ENCODE measurements at places on chromosomes 2 and 18.

DNA sequence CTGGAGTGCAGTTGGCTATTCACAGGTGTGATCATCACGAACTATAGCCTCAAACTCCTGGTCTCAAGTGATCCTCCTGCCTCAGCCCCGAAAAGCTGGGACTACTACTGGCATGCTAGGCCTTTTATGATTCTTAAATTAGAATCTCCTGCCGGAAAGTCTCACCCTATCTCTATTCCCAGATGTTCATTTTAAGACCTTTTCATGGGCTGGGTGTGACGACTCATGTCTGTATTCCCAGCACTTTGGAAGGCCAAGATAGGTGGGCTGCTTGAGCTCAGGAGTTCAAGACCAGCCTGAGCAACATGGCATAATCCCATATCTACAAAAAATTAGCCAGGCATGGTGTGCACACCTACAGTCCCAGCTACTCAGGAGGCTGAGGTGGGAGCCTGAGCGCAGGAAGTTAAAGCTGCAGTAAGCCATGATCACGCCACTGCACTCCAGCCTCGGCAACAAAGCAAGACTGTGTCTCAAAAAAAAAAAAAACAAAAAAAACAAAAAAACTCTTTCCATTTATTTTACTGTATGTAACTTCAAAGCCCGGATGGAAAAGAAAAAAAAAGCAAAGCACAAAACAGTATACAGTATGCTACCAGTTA is 8.1 kb downstream of the PPP4R3B start:
- no peak for DNase-seq

DNA sequence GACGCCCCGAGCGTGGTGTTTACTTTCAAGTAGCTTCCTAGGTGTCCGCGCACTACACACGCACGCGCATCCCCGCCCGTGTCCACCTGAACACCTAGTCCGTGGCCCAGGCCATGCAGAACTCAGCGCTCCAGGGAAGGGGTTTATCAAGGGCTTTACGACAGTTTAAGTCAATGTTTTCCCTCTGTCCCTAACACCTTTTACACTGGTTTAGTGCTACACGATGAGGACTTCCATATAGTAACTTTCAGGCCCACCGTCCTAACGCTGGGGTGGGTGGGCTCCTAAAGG is 1.4 kb upstream of the BCL2 start:
- peak; percentile 36 for DNase-seq

DNA sequence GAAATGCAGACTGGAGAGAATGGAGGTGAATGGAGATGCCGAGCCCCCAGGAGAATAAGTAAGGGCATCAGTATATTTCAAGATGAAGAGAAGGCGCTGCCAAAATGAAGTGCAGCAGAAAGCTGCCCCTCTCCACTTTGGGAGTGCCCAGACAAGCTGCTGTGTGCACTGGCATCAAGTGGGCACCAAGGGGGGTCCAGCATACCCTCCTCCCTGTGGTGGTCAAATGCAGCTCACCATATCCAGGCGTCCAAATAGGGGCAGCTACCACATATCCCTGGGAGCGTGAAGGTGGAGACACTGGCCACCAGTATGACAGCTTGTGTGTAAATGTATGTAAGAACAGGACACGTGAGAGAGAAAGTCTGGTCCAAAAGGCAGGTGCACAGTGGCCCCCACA is 236.6 kb downstream of the KLHL29 start:
- no peak for DNase-seq

- DNase-seq, result no peak
These were observed 87.5 kb downstream of the TFCP2L1 start for GRCh38 chr2:121197369-121198091.

- peak; percentile 14 for DNase-seq
These were observed 2.9 kb upstream of the EPAS1 start for GRCh38 chr2:46294176-46294836.

DNA sequence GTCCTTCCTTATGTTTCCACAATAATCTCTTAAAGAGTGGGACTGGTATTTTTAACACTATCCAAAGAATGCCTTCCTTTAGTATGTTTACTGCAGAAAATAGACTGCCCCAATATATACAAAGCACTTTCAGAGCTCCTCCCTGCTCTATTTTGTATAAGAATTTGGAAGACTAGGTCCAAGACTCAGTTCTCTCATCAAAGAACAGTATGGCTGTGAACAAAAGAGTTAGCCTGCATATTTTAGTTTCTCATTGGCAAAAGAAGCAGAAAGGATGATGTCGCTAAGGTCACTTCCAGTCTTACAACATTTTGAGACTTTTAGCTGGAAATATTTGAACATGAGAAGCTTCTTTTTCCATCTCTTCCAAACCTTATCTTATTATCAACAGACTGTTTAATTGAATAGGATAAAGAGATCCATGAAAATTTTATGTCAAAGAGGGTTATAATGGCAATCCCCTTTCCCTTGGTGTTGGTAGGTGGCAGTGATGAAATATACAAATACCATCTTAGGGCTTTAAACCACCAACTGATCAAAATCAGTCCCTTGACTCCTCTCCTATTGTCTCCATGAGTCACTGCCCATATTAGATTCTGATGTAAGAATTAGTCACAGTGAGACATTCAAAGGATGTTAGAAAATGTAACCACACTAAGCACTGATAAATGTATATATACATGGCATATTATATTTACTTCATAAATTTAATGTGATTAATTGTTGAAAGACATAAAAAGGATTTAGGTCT is 266.9 kb upstream of the DSEL start:
- no peak for DNase-seq

DNA sequence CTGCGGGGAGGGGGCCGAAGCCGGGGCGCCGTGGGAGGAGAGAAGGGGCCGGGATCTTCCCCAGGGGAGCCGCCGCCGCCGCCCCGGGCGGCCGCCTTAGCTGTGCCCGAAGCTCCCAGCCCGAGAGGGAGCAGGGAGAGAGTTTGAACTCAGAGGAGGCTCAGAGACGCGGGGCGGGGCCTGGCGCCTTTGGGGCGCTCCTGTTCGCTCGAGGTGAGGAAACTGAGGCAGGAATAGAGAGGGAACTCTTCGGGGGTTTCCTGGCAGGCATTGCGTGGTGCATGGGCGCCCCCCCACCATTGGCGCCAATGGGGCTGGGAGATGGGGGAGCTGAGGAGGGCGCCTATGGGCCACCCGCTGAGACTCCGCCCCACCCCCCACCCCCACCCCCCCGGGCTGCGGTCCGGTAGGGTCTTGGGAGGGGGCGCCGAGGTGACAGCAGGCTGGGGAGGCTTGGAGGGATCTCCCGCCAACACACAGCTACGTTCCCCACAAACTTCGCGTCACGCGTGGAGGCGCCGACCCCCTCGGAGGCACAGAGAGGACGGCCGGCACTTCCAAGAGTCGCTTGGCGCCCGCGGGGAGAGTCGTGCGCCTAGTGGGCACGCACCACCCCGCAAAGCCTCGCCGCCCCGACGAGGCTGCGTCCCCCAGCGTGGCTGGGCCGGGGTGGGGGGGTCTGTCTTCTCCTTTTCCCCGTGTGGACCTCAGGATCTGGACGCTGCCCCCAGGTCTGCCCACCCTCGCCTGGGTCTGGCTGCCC is 680 bp downstream of the CTDSP1 start:
- DNase-seq, result no peak

DNA sequence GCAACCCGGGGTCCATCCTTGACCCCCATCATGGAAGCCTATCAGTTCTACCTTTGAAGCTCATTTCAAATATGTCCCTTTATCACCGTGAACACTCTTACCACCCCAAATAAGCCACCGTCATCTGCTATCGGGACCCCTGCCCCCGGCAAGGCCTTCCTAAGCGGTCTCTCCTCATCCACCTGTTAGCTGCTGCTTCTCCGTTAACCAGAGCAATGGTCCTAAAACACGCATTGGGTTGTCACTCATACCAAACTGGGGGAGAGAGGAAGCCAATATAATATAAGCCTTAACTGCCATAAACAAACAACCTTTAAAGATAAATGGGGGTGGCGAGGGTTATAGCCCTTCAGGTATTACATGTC is 680 bp downstream of the ASNSD1 start:
- no peak for DNase-seq

DNA sequence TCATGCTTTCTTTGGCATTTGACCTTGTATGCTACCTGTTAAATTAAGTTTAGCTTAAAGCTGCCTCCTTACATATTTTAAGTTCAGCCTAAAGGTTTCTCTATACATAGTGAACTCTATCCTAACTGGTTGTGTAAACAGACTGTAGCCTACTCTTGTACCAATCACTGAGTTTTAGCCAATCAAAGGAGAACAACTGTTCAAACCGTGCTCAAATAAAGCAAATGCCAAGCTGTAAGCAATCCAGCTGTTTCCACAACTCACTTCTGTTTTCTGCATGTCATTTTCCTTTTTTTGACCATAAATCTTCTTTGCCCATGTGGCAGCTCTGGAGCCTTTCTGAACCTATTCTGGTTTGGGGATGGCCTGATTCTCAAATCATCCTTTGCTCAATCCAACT is 1603.8 kb upstream of the ACVR2A start:
- DNase-seq, result no peak

DNA sequence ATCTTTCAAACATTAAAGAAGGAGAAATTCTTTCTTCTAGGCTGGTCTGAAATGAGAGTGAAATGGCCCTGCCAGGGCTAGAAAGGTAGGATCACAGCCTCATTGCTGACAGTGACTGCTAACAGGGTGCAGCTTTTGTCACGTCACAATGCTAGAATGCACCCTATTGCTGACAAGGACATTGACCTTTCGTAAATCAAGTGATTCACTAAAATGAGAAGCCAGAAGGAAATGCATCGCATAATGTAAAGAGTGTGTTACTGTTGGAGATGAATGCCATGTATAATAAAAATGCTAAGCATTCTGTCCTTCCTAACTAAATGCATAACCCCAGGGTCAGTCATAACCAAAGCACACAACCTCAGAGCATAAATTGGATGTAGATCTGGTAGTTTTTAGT is 732.9 kb downstream of the TDRD15 start:
- no peak for DNase-seq

DNA sequence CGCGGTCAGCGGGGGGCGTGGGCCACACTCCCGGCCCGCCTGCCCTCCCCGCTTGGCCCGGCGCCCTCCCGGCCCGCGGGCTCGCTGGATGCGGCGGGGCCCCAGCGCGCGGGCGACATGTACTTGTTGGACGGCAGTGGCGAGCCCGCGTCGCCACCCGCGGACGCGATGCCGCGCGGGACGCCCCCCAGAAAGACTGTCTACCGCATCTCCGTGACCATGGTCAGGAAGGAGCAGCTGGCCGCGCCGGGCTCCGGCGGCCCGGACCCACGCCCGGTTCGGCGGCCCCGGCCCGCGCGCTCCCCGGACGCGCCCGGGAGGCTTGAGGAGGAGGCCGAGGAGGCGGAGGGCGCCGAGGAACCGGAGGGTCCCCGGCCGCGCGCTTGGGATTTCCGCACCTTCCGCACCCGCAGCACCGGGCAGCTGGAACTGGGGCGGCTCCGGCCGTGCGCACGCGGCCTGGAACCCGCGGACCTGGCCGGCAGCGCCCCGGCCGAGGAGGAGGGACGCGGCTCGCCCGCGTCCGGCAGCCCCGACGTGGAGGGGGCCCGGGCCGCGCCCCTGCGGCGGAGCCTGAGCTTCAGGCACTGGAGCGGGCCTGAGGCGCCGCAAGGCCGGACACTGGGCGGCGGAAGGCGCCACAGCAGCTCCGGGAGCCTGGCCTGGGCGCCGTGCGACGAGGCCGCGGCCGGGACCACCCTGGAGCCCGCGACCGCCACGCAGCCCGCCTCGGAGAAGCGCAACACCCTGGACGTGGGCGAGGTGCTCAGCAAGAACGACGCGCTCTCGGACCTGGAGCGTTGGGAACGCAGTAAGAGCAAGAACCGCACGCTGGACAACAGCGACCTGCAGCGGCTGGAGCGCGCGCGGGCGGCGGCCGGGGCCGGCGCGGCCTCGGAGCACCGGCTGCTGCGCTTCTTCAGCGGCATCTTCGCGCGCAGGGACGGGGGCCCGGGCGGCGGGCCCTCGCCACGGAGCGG is 176.4 kb downstream of the AGAP1 start:
- peak; percentile 23 for DNase-seq

DNA sequence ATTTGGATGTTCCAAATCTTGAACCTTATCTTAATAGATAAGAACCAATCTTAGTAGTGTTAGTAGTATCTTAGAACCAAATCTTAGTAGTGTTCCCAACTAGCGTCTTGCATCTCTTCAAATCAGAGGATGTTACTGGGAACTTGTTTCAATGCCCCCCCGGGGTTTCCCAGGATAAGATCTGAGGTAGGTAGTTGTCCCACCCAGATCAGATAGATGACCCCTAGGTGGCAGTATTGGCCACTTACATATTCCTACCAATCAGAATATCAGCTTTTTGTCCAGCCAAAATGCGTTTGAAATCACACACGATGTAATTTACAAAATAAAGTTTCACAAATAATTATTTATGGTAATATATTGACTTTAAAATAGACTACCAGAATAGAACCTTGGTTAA is 314.8 kb downstream of the MBD2 start:
- no peak for DNase-seq

DNA sequence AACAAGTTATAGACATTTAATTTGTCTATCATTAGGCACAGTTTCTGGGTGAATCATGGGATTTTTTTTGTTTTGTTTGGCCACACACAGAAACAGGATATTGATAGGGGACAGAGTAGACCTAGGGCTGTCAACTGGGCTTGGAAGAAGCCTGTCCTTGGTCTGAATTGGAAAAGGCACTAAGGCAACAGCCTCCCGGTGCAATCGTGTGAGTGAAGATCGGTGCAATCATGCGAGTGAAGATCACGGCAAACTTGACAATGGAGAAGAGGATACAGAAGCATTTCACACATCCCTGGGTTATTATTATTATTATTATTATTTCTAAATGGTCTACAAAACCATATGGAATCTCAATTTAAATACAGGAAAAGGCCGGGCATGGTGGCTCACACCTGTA is 94.5 kb downstream of the ACKR3 start:
- DNase-seq, result no peak

DNA sequence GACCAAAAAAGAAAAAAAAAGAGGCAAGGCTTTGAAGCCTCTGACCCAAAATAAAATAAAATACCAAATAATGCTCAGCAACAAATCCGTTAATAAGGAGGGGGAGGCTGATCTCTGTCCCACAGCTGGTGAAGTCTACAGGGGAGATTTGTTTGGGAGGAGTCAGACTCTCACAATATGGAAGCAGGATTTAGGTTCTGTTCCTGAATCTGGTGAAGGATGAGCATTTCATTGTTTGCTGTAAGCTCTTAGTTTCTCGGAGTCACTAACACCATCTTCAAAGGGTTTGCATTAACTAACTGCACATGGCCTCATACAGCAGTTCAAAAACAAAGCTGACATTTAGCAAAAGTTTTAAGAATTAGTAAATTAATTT is 339.4 kb upstream of the TNP1 start:
- DNase-seq, result no peak

DNA sequence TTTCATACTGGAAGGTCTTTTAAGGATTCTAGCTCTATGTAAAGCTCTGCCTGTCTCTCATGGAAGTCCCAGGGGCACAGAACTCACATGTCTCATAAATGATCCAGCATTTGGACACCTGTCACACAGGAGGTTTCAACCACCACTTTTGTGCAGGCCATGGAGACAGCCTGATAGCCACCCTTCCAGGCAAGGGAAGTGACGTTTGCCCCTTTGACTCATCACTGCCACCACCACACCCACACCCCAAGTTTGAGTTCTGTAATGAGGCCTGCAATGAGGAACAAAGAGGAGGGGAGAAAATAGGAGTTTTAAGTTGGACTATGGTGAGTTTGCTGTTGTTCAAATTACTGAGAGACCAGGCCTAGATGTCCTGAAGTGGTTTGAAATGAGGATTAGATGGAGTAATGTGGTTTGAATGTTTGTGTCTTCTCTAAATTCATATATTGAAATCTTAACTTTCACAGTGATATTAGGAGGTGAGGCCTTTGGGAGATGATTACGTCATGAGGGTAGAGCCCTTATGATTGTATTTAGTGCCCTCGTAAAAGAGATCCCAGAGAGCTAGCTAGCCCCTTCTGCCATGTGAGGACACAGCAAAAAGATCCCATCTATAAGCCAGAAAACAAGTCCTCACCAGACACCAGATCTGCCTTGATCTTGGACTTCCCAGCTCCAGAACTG is 175.3 kb upstream of the EPHA4 start:
- DNase-seq, result no peak
